ENCODE measurements at places on chromosomes 1 and 21. TPM values are rescaled to one million over a fixed set of nuclear protein-coding genes. Genes with fewer than 3 reads are reported as not detected.
A peak's percentile ranks its signal among the peaks of the same experiment; 100 is the strongest.

DNA sequence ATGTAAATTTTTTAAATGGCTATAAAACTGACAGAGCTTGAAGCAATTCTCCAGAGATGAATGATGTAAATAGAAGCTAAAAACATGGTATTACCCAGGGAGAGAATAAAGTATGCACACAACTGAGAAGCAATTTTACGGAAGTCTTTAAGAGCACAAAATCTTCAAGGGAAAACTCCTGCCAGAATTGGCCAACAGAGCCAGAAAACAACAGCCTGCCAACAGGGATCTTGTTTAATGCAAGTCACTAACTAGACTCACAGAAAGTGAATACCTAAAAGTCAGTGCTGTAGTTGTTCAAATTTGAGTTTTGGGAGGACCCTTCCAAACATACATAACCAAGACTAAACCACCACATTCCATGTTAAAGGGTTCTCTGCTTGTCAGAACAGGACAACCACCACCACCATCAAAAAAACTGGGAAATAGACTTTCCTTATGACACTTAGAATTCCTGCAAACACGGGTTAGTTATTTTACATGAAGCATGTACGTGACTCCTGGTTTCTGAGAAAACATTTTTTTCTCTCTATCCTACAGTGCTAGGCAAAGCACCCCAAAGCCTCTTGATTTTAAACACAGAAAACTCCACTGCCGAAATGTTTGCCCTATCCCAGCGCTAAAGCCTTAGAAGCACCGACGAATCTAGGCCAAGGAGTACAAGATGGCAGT is 1.6 kb downstream of the EPS15 start:
- H3K27me3 ChIP-seq, result no peaks in the 10 kb centered on the region
- H3K36me3 ChIP-seq, result no peaks in the 10 kb centered on the region
- H3K4me3 ChIP-seq, result peak overlapping the region; percentile 97
- H3K4me1 ChIP-seq, result peaks cover 55% of the 10 kb centered on the region
- no peak for DNase-seq

The OR10Z1 gene
- total RNA-seq, result not detected

DNA sequence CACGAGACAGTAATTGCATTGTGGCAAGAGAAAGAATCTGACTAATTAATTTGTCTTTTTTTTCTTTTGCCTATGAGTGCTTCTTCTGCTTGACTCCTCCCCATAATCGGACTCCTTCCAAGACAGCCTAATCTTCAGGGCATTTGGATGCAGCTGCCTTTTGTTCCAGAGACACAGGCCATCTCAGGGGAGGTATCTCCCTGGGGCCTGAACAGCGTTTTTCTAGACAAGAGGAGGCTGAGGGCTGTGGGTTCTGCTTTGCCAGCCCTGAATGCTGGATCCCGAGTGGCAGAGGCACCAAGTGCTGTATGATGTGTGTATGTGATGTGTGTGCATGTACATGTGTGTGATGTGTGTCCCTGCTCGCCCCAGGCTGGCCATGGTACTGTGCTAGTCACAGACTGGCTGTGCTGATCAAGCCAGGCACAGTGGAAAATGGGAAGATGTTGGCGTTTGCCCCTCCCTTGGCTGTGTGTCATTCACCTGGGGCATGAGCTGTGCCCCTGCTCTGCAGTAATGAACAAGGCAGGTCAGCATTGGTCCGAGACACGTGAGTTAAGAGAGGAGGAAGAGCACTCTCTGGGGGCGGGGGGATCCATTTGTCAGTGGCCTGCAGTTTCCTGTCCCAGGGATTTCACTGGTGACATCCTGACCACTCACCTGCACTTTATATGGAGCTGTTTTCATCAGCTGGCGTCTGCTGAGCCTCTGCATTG is 77.2 kb downstream of the ADARB1 start:
- H3K4me1 ChIP-seq, result peaks cover 48% of the 10 kb centered on the region
- H3K36me3 ChIP-seq, result peaks cover 10% of the 10 kb centered on the region
- no peaks in the 10 kb centered on the region for H3K27me3 ChIP-seq
- peak overlapping the region; percentile 89 for H3K27ac ChIP-seq

- no peaks in the 10 kb centered on the region for H3K36me3 ChIP-seq
- H3K4me1 ChIP-seq, result peaks cover 52% of the 10 kb centered on the region
- H3K4me3 ChIP-seq, result peak overlapping the region; percentile 97
- no peaks in the 10 kb centered on the region for H3K27me3 ChIP-seq
Observed at GRCh38 chr1:116373431-116374352, 648 bp downstream of the ATP1A1 start.

The PDZK1IP1 gene
- not detected for total RNA-seq

DNA sequence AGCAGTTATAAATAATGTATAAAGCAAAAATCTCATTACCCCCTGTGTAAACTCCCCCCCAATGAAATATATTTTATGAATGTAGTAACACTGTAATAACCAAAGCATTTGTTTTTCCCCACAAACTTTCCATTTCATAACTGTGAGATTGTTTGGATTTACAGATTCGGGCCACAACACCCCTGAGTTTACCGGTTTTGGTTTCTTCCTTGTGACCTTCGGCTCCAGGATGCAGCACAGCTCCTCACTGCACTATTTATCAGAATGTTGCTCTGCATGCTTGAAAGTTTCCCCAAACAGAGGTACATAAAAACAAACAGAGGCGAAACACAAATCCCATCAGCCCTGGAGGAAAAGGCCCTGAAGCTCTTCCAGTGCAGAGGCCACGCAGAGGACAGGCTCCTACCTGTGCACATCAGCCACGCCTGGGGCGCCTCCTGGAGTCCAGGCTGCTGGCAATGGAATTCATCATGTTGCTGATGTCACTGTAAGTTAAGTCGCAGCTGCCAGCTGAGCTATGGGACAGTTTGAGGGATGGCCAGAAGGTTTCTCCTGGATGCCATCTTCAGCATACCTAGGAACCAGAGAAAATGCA is 122.0 kb downstream of the LMO4 start:
- DNase-seq, result peak; percentile 5
- H3K4me3 ChIP-seq, result no peak overlapping the region
- no peaks in the 10 kb centered on the region for H3K4me1 ChIP-seq
- no peak overlapping the region for H3K27ac ChIP-seq
- no peaks in the 10 kb centered on the region for H3K27me3 ChIP-seq

DNA sequence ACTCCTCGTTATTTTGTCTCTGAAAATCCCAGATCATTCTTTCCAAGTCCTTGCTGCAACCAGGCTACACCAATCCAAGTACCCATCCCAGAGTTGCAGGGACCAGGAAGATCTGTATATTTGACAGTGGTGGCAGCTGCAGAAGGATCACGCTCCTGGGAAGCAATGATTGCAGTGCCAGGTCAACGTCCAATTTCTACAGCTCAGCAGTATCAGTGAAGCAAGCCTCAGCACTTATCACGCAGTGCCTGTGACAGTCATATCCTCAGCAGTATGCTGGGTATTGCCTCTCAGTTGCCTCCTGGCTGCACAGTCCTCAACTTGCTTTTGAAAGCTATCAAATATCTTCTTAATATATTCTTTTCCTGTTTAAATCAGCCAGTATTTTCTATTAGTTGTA is 66.7 kb downstream of the BARHL2 start:
- no peak overlapping the region for H3K27ac ChIP-seq
- H3K4me3 ChIP-seq, result no peak overlapping the region
- DNase-seq, result no peak
- H3K36me3 ChIP-seq, result no peaks in the 10 kb centered on the region
- no peaks in the 10 kb centered on the region for H3K4me1 ChIP-seq

The PDPN gene
- not detected for total RNA-seq

The CELA2A gene
- total RNA-seq, result not detected

The ST6GALNAC5 gene
- total RNA-seq, result not detected

The KLHDC9 gene
- total RNA-seq, result 0.96 TPM

The VHLL gene
- total RNA-seq, result not detected

DNA sequence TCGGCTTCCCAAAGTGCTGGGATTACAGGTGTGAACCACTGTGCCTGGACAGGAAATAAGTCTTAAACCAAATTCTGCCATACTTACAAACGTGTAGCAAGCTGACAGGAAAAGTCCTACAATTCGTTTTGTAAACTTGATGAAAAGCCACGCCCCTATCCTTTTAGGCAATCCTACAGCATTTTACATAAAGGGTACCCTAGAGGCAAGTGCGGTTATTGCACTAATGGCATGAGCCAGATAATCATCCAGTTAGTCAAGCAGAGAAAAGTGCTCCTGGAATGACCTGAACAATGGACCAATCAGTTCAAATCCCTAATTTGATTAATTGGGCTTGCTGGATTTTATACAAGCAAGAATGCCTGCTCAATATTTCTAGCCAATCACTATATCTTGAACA is 338.2 kb downstream of the KIF26B start:
- H3K36me3 ChIP-seq, result no peaks in the 10 kb centered on the region
- peaks cover 2% of the 10 kb centered on the region for H3K27me3 ChIP-seq
- no peak overlapping the region for H3K4me3 ChIP-seq
- H3K27ac ChIP-seq, result no peak overlapping the region

DNA sequence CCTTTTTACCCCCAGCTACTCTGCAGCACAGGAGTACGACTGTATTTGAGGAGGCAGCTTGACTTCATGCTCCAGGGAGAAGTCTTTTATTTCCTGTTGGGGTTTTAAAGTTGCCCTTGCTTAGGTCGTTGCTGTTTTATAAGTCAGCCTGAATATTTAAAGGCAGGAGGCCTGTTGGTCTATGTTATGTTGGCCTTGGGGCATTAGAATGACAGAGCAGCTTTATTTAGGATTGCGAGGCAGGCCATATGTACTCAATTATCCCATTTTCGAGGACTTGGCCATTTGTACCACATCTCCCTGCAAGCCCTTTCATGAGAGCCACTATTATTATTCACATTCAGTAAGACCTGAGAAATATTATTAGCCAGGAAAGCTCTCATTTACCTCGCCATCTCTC is 47.0 kb downstream of the KIF26B start:
- peaks cover 7% of the 10 kb centered on the region for H3K36me3 ChIP-seq
- peak overlapping the region; percentile 25 for H3K27ac ChIP-seq
- no peak overlapping the region for H3K4me3 ChIP-seq
- peaks cover 9% of the 10 kb centered on the region for H3K27me3 ChIP-seq

The MPL gene
- total RNA-seq, result not detected

DNA sequence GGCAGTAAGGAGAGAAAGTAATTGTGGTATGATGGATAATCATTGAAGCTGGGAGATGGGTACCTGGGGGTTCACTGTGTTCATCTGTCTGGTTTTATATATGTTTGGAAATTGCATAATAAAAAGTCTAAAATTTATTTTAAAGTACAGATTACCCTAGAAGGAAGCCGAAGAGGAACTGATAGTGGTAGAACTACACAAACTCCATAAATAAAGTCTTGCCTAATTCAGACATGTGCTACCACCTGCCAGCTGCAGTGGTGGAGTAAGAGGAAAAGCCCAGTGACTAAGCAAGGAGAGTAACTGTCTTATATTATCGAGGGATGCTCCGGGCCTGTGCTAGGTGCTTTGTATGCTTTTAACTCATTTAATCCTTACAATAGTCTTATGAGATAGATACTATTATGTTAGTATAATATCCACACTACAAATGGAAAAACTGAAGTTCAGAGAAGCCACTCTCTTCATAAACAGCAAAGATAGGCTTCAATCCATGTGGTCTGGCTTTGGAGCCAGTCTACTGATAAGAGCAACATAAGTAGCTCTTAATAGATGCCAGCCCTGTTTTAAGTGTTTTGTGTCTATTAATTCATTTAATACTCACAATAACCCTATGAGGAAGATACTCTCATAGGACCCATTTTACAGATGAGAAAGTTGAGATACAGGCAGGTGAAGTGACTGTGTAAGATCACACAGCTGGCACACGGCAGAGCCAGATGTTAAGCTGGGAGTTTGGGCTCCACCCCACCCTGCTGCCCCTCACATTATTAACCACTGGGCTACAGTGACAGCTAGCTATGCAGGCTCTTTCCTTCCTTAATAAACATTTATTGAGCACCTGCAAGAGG is 56.8 kb upstream of the HNRNPU start:
- no peaks in the 10 kb centered on the region for H3K36me3 ChIP-seq
- H3K4me3 ChIP-seq, result no peak overlapping the region
- H3K4me1 ChIP-seq, result peaks cover 6% of the 10 kb centered on the region
- no peaks in the 10 kb centered on the region for H3K27me3 ChIP-seq
- DNase-seq, result no peak
- H3K27ac ChIP-seq, result peak overlapping the region; percentile 1

The EFNA4 gene
- 4.6 TPM for total RNA-seq

GRCh38 chr1:108644984-108645383 is 15.9 kb downstream of the HENMT1 start:
- peak overlapping the region; percentile 82 for H3K4me3 ChIP-seq
- H3K4me1 ChIP-seq, result peaks cover 79% of the 10 kb centered on the region
- H3K27ac ChIP-seq, result peak overlapping the region; percentile 99
- peak; percentile 67 for DNase-seq
- peaks cover 21% of the 10 kb centered on the region for H3K36me3 ChIP-seq

- H3K36me3 ChIP-seq, result peaks cover 3% of the 10 kb centered on the region
- H3K27ac ChIP-seq, result no peak within 1 kb of the TSS
- H3K27me3 ChIP-seq, result peaks cover 38% of the 10 kb centered on the region
Observed at GRCh38 chr21:33025489-33026442, at the start of gene OLIG2. TSS of gene OLIG2 (plus strand) at chr21:33025935. CDS start at chr21:33026863, 928 bp downstream.

DNA sequence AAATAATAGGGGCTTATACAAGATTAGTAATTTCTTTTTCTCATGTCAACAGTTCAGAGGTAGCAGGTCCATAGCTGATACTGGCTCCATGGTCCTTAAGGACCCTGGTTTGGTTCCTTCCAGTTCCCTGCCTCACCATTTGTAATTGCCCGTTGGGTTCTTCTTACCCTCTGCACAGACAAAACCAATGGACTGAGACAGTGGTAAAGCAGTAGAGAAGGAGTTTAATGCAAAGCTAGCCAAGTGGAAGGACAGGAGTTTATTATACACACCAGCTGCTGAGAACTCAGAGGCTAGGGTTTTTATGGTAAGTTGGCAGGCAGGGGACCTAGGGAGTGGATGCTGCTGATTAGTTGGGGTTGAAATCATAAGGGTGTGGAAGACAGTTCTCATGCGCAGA is 35.9 kb upstream of the AXDND1 start:
- DNase-seq, result no peak
- H3K4me1 ChIP-seq, result peaks cover 19% of the 10 kb centered on the region
- peaks cover 5% of the 10 kb centered on the region for H3K36me3 ChIP-seq

DNA sequence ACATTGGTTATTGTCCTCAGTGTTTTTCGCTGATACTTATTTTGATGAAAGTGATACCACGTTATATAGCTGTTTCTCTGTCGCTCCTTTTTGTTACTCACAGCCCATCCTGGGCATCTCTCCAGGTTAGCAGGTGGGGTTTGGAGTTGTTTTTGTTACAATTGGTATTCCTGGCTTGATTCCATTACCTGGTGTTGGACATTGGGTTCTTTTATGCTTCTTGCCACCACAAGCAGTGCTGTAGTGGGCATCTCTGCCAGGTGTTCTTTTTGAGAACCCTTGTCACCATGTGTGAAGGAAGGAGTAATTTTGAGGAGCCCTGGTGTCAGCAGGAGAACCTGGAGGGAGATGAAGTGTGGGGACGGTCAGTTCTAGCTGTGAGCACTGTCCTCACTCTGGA is 47.5 kb upstream of the PWP2 start:
- peaks cover 15% of the 10 kb centered on the region for H3K36me3 ChIP-seq
- no peaks in the 10 kb centered on the region for H3K27me3 ChIP-seq
- no peak overlapping the region for H3K4me3 ChIP-seq
- peak overlapping the region; percentile 2 for H3K27ac ChIP-seq

- no peak overlapping the region for H3K4me3 ChIP-seq
- peaks cover 15% of the 10 kb centered on the region for H3K36me3 ChIP-seq
Observed at GRCh38 chr21:33769057-33769456, 126.8 kb downstream of the ITSN1 start.

- DNase-seq, result no peak
- H3K27ac ChIP-seq, result no peak overlapping the region
- H3K4me3 ChIP-seq, result no peak overlapping the region
- H3K36me3 ChIP-seq, result no peaks in the 10 kb centered on the region
Observed at GRCh38 chr1:92458146-92458545, 28.6 kb downstream of the GFI1 start.

Measured in naive thymus-derived CD8-positive, alpha-beta T cell (primary cell).